Stimulated activated CD8-positive, alpha-beta memory T cell treated with anti-CD3 and anti-CD28 coated beads, Interleukin-2, amount 100 ng/mL, for 1 hour (primary cell): ENCODE measurements at places on chromosomes 3 and 15.

GRCh38 chr15:48145923-48146322, 25.1 kb downstream of the SLC24A5 start:
- DNase-seq, result no peak

DNA sequence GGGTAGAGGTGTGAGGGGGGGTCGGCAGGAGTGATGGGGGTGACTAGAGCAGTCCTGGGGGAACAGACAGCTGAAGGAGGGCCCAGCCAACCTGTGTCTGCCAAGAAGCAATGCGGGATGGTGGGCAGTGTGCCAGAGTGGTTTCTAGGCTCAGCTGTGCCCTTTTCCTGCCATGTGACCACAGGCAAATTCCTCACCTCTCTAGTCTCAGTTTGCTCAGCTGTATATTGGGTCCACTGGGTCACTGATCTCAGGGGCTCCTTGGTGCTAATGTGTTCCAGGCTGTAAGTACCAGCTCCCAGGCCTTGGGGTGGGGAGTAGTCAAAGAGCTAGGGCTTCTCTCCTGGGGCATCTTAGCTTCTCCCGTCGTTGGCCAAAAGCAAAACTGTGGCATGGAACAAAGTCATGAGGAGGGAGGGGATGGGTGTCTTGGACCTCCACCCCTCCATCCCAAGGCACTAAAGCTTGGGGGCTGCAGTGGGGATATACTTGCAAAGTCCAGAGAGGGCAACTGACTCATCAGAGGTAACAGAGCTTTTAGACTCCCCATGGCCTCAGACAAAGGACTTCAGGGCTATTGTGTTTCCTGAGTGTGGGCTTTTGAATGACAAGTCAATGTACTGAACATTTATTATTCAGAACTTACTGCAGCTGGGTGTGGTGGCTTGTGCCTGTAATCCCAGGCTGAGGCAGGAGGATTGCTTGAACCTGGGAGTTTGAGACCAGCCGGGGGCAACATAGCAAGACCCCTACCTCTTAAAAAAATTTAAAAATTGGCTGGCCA, 20.9 kb downstream of the SMAD6 start:
- DNase-seq, result no peak

DNA sequence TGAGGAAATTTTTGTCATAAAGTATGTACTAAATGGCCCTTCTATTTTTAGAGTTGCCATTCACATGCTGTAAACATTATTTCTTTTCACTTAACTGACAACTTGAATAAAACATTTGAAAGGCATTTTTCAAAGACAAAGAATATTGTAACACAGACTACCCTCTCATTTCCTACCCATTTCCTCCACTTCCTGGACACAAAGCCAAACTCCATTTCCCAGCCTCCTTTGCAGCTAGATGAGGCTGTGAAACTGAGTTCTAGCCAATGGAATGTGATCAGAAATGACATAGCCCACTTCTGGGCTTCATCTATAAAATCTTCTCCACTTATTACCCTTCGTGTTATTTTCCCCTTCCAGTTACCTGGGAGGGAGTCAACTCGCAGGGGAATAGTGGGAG, 288.9 kb upstream of the DPH6 start:
- DNase-seq, result no peak

- DNase-seq, result peak; percentile 47
Observed at GRCh38 chr15:44726568-44727484, 9.5 kb upstream of the TRIM69 start.

- DNase-seq, result no peak
Observed at GRCh38 chr3:172808969-172809546, 58.5 kb downstream of the ECT2 start.

- DNase-seq, result no peak
Observed at GRCh38 chr3:99925584-99926230, 108.0 kb downstream of the CMSS1 start.

- DNase-seq, result no peak
Observed at GRCh38 chr15:88909956-88910831, 3.0 kb downstream of the MFGE8 start.

DNA sequence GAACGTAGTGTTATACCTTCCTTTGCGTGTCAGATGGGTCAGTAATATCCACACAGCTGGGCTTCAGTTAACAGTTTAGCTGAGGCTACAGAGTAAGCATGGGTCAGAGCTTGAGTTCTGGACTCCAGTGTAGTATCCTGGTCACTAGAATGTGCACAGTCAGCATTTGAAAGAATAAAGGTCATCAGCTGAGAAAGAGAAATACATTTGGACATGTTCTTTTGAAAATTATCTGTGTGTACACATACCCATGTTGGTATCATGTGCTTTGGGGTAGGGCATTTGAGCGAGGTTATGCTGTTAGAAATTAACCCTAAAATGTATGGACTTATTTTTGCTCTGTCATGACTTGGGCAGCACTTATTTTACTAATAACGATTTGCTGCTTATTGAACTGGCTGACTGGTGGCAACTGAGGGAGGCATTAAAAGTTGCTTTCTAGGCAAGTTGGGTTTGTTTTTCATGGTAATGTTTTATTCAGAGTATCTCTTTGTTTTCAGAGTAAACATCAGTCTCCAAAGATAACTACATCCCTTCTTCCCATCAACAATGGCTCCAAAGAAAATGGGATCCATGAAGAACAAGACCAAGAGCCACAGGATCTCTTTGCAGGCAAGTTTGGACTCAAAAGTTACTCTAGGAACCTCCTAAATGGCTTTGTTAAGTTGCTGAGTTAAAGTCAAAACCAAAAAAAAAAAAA, 16.4 kb downstream of the SNX1 start:
- DNase-seq, result no peak

DNA sequence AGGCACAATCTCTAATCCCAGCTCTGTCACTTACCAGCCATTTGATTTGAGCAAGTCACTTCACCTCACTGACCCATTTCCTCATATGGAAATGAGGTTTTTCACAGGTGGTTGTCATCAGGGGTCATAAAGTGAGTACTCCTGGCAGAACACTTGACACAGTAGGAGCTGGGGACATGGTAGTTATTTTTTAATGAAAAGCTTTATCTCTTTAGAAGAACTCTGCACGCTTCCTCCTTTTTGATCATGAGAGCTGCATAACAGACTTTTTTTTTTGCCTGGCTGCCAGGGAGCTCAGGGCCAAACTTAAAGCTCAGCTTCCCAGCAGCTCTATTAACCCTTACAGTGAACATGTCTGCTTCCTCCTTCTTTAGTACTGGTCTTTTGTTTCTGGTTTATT, 8.4 kb downstream of the VWA5B2 start:
- DNase-seq, result no peak

DNA sequence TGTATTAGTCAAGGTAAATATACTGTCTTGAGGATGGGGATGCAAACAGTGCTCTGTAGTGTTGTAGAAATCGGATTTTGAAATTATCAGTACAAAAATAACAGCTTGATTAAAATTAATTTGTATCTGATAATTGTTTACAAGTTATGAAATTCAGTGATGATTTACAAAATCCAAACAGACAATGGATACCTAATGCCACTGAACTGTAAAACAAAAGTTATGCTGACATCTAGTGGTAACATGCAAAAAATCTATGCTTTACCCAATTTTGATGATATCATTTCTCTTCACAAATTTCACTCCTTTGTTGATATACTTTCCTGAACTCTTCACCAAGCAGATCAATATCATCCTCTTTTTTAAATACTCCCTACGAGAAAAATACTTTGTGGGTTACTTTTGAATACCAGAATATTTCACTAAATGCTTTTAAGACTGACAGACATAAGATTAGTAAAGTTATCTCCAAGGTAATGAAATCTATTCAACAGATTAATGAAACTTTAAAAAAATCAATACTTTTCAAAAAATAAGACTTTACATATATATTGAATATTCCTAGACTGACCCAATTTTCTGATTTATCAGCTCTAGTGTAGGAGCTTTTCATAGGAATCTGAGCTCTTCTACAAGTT, 36.0 kb downstream of the MNS1 start:
- DNase-seq, result no peak

DNA sequence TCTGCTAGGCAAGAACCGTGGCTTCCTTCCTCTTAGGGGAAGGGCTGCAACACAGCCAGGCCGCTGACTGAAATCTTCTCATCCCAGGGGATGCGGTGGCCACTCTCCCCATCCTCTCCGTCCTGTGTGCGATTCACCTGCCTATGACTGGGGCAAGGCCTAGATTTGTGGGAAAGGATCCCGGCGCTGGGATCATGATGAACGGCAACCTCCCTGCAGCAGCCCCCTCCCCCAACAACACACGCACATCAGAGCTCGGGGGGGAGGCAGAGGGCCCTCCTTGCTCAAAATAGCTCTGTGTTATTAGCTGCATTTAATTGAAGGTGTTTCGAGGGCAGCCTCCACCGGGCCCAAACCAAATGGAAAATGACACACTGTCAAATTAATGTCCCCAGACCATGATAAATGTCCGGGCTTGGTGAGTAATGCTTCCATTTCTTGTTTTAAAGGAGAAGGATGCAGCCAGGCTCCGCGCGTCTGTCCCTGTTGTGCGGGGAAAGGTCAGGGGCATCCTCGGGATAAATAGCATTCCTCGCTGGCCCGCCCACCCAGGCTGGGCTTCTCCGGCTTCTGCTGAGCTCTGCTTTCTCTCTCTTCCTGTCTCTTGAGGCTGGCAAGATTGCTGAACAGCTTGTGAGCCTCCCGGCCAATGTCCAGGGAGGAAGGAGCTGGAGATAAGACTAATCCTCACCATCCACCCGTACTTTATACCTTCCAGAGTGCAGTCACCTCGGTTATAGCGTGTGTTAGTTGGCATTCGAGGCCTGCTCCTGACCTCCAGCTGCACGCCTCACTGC, 56.4 kb upstream of the TLE3 start:
- DNase-seq, result no peak

- no peak for DNase-seq
Observed at GRCh38 chr15:39434751-39435238, 146.1 kb upstream of the THBS1 start.

- DNase-seq, result no peak
Observed at GRCh38 chr3:18559331-18559842, 134.2 kb upstream of the SATB1 start.
